Activated naive CD4-positive, alpha-beta T cell treated with anti-CD3 and anti-CD28 coated beads for 36 hours (primary cell): ENCODE measurements at places on chromosomes 6 and 20. TPM values are rescaled to one million over a fixed set of nuclear protein-coding genes. Genes with fewer than 3 reads are reported as not detected.
A peak's percentile ranks its signal among the peaks of the same experiment; 100 is the strongest.

GRCh38 chr6:165637586-165637985 lies 25.5 kb downstream of the PDE10A start:
- no peak for DNase-seq

- no peak for DNase-seq
These were observed 10.9 kb upstream of the GCM1 start for GRCh38 chr6:53159558-53159957.

DNA sequence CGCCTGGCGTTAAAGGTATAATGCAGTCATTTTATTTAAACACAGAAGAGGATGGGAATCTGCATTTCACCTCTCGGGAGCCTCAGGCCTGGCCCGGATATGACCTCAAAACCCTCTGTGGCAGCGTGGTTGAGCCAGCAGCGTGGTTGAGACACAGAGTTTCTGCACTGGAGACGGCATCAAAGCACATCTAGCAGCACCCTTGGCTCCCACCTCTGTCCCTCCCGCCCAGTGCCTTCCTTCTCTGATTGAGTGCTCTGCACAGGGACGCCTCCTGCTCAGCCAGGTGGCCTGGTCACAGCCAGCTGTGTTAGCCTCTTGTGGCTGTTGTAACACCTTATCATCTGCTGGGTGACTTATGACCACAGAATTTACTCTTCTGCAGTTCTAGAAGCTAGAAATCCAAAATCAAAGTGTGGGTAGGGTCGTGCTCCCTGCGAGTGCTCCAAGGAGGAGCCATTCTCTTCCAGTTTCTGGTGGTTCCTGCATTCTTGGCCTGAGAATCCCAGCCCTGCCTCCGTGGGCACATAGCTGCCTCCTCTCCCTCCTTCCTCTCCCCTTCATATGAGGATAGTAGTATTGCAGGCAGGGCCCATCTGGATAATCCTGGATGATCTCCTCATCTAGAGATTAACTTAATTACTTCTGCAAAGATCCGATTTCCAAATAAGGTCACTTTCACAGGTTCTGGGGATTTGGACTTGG lies 156.7 kb downstream of the SYCP2 start:
- DNase-seq = no peak

- DNase-seq = no peak
These were observed 1187.3 kb upstream of the CITED2 start for GRCh38 chr6:140561701-140562100.

DNA sequence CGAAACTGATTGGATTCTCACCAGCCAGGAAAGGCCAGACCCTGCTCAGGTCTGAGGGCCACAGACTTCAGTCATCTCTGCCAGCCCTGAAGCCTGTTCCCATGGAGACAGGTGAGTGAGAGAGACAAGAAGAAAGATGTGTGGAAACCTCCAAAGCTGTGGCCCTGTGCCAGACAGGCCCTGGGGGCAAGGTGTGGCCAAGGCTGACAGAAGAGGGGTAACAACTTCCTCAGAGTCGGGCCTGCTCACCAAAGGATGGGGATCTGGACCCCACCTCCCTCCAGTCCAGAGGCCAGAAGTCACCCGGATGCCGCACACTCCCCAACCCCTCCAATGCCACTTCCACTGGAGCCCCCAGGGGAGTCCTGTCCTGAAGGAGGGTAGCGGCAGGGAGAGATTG lies 73.6 kb downstream of the MDGA1 start:
- no peak for DNase-seq

DNA sequence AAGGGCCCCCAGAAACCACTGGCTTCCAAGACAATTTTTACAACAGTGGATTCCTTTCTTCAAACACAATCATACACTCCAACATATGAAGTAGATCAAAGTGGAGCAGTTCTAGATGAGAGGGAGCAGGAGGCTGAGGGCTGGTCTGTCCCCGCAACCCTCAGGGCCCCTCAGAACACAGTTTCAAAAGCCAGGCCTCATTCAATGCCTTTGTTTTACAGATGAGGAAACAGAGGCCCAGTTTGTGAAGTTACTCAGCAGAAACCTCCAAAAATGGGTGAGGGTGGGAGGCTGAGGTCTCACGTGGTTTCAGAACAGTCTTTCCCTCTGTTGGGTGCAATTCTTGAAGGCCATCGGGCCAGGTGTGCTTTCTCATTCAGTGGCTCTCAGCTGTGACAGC lies 134.9 kb downstream of the SCML4 start:
- no peak for DNase-seq

ACSS2 gene
- total RNA-seq = 71.3 TPM

DNA sequence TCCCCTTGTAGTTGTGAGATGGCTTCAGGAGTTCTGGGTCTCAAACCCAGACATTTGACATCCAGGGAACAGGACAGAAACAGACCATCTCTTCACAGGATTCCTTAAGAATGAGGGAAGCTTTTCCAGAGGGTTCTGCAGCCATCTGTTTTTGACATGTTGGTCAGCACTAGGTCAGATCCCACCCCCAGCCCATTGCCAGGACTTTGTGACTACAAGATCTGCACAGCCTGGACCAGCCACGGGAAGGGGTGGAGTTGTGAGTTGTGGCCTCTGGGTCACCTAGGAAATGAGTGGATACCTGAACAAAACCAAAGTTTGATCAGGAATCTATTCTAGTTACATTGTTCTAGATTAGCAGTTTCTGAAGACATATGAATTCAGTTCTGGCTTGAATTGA lies 39.2 kb upstream of the SSTR4 start:
- no peak for DNase-seq

MAPK14 gene
- 39.9 TPM for total RNA-seq

CLVS2 gene
- not detected for total RNA-seq

IYD gene
- total RNA-seq = not detected

GRCh38 chr6:127162836-127163235 lies 44.4 kb downstream of the RSPO3 start:
- DNase-seq = no peak

FKBP1C gene
- 0.64 TPM for total RNA-seq

DNA sequence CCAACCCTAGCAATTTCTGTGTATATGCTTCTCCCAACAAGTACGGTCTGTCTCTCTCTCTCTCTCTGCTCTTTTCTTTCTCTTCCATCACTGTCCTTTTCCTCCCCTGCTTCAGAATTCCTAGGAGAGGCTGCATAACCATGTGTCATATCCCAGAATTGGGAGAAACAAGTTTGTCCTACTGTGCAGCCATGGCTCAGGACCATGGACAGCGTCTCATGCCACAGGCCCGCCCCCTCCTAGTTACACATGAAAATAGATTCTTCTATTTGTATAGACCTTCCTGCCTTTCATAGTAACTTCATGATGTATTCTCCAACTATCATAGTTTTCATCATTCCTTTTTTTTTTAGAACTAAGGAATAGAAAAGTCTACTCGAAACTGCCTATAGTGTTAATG lies 98.0 kb downstream of the FNDC1 start:
- DNase-seq = peak; percentile 49

DEFB124 gene
- not detected for total RNA-seq

TMC2 gene
- total RNA-seq = not detected

DNA sequence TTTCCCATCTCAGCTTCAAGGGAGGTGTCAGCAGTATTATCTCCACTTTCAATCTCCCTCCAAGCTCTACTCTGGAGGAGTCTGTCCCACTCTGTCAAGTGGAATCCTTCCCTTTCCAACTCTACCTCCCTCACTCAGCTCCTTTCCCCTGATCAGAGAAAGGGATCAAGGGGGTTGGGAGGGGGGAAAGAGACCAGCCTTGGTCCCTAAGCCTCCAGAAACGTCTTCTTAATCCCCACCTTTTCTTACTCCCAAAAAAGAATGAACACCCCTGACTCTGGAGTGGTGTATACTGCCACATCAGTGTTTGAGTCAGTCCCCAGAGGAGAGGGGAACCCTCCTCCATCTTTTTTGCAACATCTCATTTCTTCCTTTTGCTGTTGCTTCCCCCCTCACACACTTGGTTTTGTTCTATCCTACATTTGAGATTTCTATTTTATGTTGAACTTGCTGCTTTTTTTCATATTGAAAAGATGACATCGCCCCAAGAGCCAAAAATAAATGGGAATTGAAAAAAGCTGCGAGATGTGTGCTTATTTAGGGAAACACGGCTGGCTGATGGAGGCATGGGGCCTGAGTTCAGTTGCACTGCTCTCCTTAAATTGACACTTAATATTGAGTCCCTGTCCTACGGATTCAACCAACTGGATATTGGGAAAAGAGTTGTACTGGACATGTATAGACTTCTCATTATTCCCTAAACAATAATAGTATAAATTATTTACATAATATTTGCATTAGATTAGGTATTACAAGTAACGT lies 4.9 kb downstream of the TUBB start:
- DNase-seq = no peak

DNA sequence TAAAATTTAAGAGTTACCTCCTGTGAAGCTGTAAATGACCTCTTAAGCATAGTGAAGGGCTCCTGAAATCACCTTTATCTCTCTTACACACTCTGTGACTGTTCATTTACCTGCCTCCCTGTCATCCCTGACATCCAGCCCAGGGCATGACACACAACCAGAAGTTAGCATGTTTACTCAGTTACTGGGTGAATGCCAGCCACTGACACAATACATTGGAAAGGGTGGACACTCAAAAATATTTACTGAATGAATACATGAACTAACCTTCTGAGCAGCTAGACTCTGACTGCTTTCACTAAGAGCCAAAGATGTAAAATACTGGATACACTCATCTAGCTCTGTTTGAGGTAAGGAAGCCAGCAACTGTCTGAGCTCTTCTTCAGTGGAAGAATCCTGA lies 25.3 kb downstream of the SERAC1 start:
- DNase-seq = no peak

DNA sequence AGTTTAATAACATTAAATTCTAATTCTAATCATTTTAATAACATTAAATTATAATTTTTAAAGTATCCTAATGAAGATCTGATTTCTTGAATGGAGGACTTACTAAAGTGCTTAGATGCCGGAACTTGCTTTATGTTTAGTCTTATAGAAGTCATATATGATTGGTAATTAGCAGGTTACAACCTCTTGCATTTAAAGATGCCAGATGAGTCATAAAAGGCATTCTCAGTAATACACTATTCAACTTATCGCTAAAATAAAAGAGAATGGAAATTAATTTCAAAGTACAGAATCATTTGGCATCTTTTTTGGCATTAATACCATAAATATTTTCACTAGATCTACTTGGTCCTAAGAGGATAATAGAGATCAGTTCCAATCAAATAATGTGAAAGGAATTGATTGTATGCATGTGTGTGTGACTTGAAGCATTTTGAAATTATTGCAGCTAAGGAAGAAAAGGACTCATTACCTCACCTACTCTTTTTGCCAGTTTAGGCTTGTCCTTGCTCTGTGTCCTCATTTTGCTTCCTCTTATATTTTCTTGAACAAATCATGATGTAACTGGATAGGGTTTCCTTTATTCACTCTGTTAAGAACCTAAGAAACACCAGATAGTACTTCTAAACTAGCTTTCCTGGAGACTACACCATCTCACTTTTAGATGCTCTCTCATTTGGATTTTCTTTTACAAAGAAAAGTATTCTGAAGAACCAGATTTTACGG lies 2.7 kb downstream of the COL21A1 start:
- DNase-seq = no peak

LY6G6C gene
- not detected for total RNA-seq

RIPPLY2 gene
- not detected for total RNA-seq

GRCh38 chr6:112029045-112029822 lies 24.7 kb upstream of the CCN6 start:
- peak; percentile 91 for DNase-seq

LPIN3 gene
- total RNA-seq = 0.84 TPM

MCHR2 gene
- total RNA-seq = not detected

- no peak for DNase-seq
These were observed 113.4 kb downstream of the EYA2 start for GRCh38 chr20:47007826-47008655.

GRCh38 chr20:57457243-57458095 lies 66.3 kb downstream of the RBM38 start:
- DNase-seq = no peak

KCNK5 gene
- total RNA-seq = 9.2 TPM

DNA sequence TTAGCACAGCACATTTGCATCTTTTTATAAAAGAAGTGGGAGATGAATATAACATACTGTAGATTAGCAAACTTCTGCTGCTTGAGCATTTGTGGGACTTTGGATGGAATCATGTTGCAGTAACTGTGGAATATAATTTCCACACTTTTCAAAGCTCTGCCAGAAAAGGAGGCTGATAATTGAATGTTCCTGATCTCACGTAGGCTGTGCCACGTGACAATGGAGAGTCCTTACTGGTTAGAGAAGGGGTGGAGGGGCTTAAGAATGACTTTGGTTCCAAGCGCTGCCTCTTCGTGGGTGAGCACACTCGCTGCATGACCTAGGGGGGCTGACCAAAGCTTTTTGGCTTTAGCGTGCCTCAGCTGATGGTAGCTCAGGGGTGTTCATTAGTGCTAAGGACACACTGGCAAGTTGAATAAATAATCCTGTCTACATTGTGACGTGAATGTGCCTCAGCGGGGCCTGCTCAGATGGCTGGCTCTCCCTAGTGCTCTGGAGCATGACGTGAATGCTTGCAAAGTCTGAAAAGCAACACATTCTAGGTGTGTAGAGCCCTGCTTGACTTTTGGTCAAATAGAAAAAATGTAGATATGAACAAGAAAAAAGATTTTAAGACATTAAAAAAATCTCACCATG lies 15.0 kb downstream of the WRNIP1 start:
- DNase-seq = no peak

DNA sequence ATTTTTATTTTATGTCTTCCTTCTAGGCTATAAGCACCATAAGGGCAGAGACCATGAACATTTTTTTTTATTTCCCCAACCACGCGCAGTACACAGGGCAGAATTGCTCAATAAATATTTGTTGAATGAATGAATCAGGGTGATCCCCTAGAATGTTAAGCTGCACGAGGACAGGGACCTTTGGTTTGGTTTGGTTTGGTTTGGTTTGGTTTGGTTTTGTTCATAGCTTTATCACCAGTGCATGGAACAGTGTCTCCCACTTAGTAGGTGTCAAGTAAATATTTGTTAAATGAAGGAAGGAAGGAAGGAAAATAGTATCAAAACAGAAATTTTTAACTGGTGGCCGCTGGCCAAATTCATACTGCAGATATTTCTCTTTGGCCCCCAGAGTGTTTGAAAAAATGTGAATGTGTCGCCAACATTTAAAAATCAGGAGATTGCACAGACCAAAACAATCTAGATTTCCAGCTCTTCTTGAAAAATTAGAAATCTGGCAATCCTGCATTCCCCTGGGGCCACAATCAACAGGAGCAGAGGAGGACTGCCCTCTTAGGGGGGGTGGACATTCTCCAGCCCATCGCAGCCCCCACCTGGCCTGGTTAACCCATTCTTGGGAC lies 205.3 kb downstream of the EYA2 start:
- DNase-seq = no peak

NR2E1 gene
- not detected for total RNA-seq

DNA sequence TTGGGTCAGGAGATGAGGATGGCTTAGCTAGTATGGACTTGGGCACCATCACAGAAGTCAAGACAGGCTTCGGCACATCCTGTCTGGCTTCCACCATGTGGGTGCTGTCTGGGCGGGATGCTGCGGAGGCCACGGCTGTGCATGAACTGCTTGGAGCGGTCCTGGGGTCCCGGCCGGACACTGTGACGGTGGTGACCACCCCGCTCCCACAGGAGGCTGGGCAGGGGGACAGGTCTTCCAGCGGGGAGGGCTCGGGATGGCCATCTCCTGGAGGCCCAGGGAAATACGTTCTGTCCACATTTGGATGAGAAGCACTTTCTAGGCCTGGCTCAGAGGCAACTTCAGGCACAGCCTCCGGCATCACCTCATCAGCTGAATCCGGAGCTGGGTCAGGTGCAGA lies 32.1 kb upstream of the TCFL5 start:
- no peak for DNase-seq
